ENCODE measurements at places on chromosomes 4 and X.

DNA sequence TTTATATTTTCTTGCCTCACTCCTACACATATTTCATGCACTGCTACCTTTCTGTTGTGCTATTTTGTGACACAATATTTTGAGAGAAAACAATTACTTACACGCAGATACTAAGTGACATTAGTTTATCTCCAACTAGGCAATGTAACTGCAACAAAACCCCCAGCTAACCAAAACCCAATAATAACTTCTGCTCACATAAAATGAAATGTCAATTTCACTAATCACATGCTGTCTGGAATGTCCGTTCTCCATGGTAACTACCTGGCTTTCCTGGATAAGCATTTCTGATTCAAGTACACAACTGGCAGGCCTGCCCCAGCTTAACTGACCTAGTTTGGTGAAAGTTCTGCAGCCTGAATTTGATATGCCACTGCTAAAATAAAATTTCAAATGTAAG, 313.5 kb downstream of the TMA16 start:
- DNase-seq = no peak

DNA sequence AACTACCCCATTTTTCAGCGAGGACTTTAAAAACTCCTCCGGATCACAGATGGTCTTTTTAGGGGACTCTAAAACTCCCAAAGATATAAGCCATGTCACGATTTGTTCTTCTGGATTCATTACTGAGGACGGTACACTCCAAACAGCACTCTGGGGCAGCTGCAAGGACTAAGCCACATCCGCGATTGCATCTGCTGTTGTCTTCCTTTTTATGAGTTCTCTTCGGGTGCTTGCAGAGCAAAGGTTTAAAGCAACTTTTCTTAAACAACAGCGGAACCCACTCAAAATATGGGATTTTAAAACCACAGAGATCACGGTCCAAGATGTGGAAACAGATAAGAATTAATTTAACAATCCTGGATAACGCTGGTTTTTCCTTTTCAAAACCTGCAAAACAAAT, at the start of gene ARHGEF6:
Gene ARHGEF6 (minus strand): TSS at position 170 of the 400 bp plus-strand sequence. CDS start 50 bp downstream, at position 120.
- DNase-seq = no peak

- DNase-seq = no peak
Measured at GRCh38 chr4:5385741-5386311, 322.5 kb downstream of the EVC2 start.

DNA sequence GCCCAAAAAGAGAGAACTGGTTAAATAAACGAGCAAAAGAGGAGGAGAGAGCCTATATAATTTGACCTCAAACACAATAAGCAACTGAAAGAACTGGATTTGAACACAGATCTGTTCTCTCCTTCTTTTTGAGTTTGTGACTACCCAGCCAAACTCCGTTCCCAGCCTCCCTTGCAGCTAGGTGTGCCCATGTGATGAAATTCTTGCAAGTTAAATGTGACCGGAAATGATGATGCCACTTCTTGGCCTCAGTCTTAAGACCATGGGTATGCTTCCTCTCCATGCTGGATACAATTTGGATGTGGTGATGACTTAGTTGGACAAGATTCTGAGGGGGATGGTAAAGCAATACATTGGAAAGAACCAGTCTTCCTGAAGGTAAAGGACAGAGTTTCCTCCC, 204.1 kb downstream of the PTTG2 start:
- DNase-seq = no peak

DNA sequence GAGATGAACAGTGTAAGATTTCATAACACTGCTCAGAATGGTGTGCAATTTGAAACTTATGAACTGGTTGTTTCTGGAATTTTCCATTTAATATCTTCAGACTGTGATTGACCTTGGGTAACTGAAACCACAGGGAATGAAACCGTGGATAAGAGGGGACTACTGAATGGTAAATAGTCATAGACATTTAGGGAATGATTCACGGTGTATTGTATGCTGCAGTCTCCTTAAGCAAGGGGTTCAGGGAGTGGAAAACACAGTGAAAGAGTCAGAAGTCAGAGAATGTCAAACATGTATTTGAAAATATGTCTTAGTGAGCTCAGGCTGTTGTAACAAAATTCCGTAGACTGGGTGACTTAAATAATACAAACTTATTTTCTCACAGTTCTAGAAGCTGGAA, 398.2 kb upstream of the DIPK2B start:
- no peak for DNase-seq

- no peak for DNase-seq
Measured at GRCh38 chrX:5775846-5776430, 452.7 kb downstream of the NLGN4X start.

DNA sequence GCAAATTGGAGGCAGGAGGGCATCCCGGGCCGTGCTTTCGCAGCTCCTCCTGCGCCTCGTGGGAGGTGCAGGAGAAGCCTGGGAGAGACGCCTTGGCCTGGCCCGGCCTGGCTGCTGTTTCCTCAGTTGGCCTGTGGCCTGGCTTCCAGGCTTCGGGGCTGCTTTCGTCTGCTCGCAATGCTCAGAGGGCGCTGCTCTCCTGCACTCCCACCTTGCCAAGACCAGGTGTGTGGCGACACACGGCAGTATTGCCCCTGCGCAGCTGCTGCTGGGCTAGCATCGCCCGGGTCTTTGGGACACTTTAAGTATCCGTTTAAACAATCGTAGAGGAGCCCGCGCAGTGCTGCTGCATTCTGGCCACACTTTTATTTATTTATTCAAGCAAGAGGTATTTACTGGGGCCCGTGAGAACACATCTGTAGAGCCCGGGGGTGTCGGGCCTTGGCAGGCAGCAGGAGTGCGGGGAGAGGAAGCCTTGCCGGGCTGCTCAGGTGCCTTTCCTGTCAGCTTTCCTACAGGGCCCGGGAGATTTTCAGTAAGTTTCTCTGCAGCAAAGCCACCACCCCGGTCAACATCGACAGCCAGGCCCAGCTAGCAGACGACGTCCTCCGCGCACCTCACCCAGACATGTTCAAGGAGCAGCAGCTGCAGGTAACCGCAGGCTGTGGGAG, 26.2 kb upstream of the HGFAC start:
- DNase-seq = no peak

GRCh38 chr4:113339430-113339813, 290.0 kb downstream of the ANK2 start:
- no peak for DNase-seq

DNA sequence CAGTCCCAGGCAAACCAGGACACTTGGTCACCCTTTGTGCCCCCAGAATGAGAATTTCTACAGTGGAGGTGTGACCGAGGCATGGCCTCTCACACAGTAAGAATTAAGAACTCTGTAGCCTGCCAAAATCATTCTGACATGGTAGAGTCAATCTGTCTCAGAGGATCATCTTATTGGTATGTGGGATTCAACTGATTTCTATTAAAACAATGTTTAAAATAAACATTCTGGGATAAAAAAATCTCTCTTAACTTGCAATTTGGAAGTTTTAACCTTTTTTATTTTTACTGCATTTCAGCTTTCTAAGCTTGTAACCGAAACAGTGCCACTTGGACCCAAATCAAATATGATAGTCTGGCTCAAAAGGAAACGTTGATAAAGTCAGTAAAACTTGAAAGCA, 165.4 kb upstream of the LDB2 start:
- DNase-seq = peak; percentile 66

DNA sequence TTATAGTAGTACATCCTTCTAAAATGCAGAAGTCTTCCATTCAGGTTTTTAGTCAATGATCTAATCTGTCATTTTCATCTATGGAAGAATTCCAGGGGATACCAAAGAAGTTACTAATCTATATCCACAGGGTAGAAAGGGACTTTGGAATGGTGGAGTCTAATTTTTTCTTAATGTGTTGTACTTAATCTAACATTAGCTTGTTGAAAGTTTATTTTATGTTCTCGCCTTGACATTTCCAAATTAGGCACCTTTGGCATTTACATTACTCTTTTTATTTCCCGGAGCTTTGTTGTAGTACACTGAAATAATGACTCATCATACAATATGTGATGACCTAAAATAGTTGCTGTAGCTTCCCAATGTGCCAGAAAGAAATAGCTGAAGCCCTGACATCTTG, 91.5 kb downstream of the HTR2C start:
- peak; percentile 58 for DNase-seq

DNA sequence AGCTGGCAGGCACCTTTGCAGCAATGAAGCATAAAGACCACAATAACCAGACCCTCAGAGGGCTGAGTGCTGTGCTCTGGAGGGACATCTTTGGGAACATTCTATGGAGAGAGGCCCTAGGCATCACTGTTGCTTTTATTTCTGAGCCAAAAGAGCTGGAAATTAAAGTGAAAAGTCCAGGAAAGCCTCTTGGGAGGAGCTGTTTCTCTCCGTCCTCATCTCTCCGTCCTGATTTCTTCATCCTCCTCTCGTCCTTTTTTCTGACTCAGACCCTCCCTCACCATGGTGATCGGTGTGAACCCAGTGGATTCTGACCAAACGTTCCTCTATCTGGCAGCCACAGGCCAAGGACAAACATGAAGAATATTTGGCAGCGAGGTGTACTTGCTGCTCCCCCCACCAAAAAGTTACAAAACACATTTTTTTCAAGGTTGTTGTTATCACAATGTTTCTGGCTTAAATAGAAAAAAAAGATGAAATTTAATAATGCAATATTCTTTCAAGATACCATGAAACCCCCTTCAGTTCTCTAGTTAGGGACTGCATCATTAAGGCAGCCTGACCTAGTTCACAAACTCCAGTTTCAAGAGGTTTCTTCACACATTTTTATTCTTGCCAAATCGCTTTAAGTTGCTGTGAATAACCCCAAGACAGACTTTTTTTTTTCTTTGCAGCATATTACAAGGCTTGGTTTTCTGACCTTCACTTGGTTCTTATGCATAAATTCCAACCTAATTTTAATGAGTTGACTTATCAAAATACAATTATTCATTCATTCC, 80.2 kb downstream of the SCD5 start:
- DNase-seq = peak; percentile 17

DNA sequence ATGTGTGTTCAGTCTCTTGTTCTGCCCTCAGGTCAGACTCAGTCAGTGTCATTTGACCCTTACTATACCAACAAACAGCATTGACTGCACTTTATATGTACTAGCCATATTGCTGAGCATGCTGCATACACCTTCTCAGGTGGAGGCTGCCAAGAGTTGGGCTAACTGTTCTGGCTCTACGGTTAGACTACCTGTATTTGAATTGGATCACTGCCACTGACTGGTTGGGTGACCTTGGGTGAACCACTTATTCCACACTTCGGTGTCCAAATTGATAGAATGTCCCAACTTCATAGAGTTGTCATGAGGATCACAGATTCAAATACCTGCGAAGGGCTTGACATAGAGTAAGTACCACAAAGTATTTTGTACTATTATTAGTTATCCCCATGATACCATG, 91.2 kb upstream of the GPR50 start:
- no peak for DNase-seq

DNA sequence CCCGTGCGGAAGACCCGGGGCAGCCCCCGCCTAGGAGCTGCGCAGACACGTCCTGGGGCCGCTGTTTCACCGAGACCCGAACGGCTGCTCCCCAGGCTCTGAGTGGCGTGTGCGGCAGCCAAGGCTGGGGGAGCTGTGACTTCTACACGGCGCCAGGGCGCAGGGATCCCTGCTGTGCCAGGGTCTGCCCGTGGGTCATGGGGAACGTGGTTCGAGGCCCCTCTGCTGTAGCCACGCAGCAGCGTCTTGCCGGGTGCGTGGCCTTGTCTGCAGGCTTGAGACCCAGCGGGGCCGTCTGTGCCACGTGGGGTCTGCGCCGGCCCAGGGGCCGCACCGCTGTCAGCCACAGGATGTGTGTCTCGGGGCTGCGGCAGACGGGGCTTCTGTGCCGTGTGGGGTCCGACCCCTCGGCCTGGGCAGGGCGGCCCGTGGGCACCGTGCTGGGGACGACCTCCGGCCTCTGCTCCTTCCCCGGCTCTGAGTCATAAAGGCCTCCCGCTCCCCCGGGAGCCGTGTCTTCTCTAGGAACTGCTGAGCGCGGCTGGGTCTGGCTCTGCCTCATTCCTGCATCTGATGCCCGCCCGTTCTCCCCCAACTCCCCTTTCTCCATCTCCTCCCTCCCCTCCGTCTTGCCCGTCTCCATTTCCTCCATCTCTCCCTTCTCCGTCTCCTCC, 12.7 kb upstream of the GTPBP6 start:
- DNase-seq = peak; percentile 54

DNA sequence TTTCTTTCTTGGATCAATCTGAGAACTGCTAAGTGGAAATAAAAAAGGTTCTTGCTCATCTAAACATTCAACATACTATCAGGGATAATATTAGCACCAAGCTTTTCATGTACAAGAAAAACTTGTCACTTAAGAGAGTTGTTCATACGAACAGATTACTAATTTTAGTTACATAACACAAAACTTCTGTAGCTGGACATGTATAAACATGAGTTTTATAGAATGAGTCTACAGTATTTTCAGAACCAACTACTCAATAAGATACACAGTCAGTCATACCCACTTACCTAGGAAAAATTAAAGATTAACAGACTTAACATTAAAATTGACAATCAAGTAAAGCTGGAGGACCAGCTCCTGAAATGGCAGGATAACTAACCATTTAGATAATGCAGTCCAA, 540.1 kb upstream of the FAM241A start:
- no peak for DNase-seq

GRCh38 chrX:56833626-56834025, 104.6 kb downstream of the NBDY start:
- no peak for DNase-seq

- DNase-seq = no peak
Measured at GRCh38 chr4:37872310-37872988, 18.4 kb upstream of the TBC1D1 start.

DNA sequence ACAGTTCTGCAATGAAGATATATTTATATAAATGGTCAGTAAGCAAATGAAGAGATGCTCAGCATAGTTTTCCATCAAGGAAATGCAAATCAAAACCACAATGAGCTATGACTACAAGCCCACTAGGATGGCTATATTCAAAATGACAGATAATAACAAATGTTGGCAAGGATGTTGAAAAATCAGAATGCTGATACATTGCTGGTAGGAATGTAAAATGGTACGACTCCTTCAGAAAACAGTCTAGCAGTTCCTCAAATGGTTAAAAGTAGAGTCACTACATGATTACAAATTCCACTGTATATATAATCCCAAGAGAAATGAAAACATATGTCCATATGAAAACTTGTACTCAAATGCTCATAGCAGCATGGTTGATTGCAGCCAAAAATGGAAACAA, 425.0 kb upstream of the ATOH1 start:
- no peak for DNase-seq

DNA sequence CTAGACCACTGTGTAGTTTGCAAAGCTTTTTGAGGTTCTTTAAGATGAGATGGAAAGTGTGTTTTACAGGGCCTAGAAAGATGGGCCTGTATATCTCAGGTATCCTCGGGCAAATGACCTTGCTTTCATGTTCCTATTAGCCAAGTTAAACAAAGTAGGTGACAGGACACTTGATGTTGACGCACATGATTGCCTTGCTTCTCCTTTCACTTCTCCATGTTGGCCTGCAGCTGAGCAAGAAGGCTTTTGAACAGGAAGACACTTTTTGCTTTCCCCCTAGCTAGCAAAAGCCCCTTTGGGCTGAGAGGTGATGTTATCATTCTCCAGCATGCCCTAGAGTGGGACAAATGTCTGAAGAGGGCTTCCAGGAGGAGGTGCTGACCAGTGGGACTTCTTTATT, 202.1 kb downstream of the GPC3 start:
- no peak for DNase-seq
